ENCODE measurements at places on chromosomes 1 and 21.

- no peak for DNase-seq
Measured at GRCh38 chr1:66850989-66851388, 49.9 kb upstream of the INSL5 start.

GRCh38 chr1:37108596-37109188 is 74.4 kb upstream of the GRIK3 start:
- DNase-seq = no peak

DNA sequence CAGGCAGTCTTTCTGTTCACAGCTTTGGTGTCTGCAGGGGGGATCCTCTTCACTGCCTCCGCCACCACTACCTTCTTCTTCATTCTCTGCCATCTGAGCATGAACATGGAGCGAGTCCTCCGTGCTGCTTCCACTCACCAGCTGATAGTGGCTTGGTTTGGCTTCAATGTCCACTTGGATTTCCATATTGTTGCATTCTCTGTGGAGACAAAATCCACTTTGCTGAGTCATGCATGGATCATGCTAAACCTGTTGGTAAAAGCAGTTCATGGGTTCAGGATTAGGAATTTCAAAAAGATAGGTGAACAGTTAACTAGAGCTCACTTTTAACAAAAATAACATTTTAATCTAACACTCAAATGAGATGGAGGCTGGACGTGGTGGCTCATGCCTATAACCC is 27.5 kb downstream of the RNF19B start:
- DNase-seq = no peak

GRCh38 chr1:245528258-245528635 is 373.5 kb downstream of the KIF26B start:
- DNase-seq = no peak

- no peak for DNase-seq
Measured at GRCh38 chr1:237740846-237741245, 149.9 kb downstream of the ZP4 start.

DNA sequence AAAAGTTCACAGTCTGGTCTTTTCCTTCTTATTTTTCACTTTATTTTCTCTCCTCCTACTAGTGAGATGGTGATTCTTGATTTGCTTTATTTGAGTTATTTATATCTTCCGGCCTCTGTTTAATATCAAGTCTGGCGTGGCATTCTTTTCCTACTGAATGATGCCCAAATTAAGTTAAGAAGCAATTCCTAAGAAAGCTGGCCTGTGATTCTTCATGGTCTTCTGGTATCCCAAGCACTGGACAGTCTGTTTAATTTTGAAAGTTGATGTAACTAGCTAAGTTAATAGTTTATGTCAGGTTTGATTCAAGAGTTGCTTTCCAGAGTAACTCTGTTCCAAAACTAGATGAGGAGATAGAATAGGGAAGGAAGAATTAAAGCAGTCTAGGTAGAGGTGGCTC is 9.2 kb upstream of the ENAH start:
- no peak for DNase-seq

DNA sequence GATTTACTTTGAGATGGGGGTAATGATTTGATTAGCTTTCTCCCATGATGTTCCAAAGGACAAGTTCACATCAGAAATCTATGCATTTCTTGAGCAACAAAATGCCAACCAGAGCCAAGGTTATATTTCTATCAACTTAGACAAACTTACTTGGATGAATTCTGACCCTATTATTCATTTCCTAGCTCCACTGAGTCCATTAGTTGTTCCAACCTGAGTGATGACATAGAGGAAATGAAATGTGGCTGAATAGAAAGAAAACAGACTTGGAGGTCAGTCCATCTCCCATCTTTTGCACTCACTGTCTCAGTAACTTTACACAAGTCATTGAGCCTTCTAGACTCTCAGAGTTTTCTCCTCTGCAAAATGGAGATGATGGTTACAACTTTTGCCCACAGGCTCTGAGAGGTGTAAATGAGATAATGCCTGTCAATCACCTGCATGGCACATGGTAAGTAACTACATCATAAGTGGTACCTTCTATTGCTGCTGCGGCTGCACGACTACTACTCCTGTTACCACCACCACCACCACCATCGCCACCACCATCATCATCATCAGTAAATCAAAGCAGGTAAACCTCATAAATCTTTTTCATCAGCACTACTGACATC is 98.2 kb downstream of the PTPN14 start:
- DNase-seq = no peak

DNA sequence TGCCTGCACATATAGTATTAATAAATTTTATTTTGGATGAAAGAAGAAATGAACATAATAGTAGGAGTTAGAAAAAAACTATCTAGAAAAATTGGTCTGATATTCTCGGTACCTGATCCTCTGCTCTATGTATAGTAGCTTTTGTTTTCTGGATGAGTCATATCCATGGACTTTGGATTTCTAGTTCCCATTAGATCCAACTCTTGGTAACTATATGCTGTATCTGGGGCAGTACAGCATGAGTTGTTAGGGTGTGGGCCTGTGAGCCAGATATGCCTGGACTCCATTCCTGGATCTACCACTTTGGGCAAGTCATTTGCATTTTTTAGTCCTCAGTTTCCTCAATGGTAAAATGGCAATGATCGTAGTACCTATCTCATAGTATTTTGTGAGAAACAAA is 372.2 kb upstream of the PKN2 start:
- DNase-seq = no peak

GRCh38 chr1:246139745-246140182 is 367.3 kb downstream of the SMYD3 start:
- no peak for DNase-seq

GRCh38 chr1:17881761-17882160 is 126.6 kb downstream of the ACTL8 start:
- no peak for DNase-seq

- DNase-seq = no peak
Measured at GRCh38 chr1:48571303-48571987, 99.4 kb upstream of the SPATA6 start.

DNA sequence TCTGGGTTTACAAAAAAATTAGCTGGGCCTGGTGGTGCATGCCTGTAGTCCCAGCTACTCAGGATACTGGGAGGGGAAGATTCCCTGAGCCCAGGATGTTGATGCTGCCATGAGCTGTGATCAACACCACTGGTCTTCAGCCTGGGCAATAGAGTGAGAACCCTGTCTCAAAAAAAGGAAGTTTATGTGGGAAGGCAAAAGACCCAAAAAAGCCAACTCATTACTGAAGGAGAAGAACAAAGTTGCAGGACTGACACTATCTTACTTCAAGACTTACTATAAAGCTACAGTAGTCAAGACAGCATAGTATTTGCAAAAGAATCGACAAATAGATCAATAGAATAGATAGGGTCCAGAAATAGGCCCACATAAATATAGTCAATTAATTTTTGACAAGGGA is 9.2 kb upstream of the PTGS2 start:
- DNase-seq = no peak

GRCh38 chr1:15107058-15107687 is 46.4 kb upstream of the TMEM51 start:
- DNase-seq = no peak

- no peak for DNase-seq
Measured at GRCh38 chr1:166918088-166918955, 42.3 kb upstream of the TADA1 start.

- DNase-seq = no peak
Measured at GRCh38 chr1:30134466-30135217, 588.7 kb downstream of the MATN1 start.

- DNase-seq = no peak
Measured at GRCh38 chr1:201309416-201309815, 26.1 kb downstream of the PKP1 start.
